Hepatocyte (in vitro differentiated cells): ENCODE measurements at places on chromosomes 1 and 21.

DNA sequence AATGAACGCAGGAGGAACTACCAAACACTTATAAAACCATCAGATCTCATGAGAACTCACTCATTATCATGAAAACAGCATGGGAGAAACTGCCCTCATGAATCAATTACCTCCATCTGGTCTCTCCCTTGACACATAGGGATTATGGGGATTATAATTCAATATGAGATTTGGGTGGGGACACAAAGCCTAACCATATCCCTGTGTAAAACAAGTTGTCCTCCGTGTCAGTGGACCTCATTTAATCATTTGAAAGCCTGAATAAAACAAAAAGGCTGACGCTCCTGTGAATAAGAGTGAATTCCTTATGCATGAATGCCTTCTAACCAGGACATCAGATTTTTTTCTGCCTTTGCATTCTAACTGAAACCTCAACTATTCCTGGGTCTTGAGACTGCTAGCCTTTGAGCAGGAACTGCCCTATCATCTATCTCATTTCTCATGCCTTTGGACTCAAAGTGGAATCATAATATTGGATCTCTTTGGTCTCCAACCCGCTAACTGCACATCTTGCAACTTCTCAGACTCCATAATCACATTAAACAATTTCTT is 648.8 kb downstream of the ADGRL2 start:
- DNase-seq, result no peak

GRCh38 chr1:1132956-1133750 is 17.3 kb upstream of the C1orf159 start:
- DNase-seq, result no peak

DNA sequence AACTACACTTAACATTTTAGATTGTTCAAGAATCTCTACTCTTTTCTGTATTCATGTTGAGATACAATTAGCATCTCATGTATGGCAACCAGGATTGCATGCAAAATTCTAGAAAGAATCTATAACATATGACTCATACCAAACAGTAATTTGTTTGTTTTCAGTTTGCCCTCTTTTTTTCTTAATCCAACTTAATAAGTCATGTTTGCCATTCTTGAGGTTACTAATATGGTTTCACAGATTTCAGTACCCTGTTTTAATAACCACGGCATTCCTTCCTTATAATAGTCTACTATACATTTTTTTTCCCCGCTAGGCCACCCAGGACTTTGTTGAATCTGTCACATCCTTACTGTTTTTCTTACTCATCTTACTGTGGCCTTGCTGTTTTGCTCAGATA is 140.8 kb downstream of the FMN2 start:
- DNase-seq, result no peak

GRCh38 chr1:78760858-78761257 is 111.2 kb downstream of the IFI44 start:
- DNase-seq, result no peak

- DNase-seq, result no peak
Observed at GRCh38 chr21:45724345-45724961, 80.9 kb downstream of the PCBP3 start.
